ENCODE measurements at places on chromosomes 5 and 9. TPM values are rescaled to one million over a fixed set of nuclear protein-coding genes. Genes with fewer than 3 reads are reported as not detected.

CDH6 gene
- total RNA-seq, result 77.2 TPM

PAEP gene
- not detected for total RNA-seq

FABP6 gene
- total RNA-seq, result not detected

FBLL1 gene
- 0.44 TPM for total RNA-seq

MTAP gene
- total RNA-seq, result 30.5 TPM

Data from smooth muscle cell of trachea (primary cell).